ENCODE measurements at places on chromosomes 11 and 22.
A peak's percentile ranks its signal among the peaks of the same experiment; 100 is the strongest.

GRCh38 chr11:59403546-59403945, 22.7 kb downstream of the OR5A2 start:
- no peak for DNase-seq

GRCh38 chr11:23280088-23280487, 419.8 kb upstream of the CCDC179 start:
- DNase-seq, result peak; percentile 89

DNA sequence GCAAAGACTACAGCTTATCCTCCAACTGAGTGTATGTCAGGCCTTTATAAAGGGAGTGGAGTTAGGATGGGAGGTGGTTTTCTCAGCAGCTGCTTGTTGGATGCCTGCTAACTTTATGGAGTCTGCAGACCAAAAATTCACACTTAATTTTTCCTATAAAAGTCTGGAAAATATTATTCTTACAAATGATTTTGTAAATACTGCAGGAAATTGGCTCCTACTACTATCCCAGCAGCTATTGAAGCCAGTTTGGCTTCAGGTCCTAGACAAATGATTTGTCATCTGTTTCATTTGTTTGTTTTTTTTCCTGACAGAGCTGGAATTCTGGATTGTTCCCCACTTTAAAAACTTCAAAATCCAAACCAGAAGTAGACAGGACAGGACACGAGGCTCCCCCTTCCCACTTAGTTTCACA, 292.5 kb downstream of the TMEM135 start:
- DNase-seq, result no peak

GRCh38 chr11:72639502-72640375, 34.5 kb downstream of the PDE2A start:
- DNase-seq, result no peak

DNA sequence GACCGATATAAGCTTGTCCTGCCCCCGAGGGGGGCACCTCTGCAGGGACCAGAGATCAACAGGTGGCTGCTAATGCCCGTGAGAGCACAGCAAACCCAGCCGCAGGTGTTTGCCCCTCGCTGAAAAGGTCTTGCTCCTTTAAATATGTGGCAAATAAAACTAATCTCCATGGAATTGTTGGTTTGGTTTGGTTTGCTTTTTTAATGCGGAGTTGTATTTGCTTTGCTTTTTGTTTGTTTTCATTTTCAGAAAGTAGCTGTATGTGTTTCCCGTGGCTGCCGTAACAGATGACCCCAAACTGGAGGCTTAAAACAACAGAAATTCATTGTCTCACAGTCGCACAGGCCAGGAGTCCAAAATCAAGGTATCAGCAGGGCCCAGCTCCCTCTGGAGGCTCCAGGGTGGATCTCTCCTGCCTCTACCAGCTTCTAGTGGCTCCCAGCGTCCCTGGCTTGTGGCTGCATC, 93.0 kb downstream of the CELSR1 start:
- no peak for DNase-seq

- DNase-seq, result no peak
Measured at GRCh38 chr11:60830478-60831142, 11.3 kb upstream of the CCDC86 start.

GRCh38 chr11:123509737-123510578, 79.9 kb downstream of the GRAMD1B start:
- DNase-seq, result no peak

DNA sequence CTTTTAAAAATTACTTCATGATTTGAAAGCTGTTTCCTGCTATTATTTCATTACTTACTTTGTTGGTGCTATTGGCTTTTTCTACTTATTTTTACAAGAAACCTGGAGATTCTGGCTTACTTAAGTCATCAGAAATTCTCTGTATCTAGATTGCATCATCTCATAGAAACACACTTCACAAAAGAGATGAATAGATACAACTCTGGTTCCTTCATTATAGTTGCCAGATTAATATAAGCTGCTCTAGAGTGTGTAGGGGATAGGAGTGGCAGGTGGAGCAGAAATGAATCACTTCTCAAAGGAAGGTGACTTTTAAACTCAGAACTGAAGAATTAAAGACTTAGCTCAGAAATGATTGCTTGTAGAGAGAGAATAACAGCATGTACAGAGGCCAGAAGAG, 20.0 kb downstream of the CYP2R1 start:
- no peak for DNase-seq

DNA sequence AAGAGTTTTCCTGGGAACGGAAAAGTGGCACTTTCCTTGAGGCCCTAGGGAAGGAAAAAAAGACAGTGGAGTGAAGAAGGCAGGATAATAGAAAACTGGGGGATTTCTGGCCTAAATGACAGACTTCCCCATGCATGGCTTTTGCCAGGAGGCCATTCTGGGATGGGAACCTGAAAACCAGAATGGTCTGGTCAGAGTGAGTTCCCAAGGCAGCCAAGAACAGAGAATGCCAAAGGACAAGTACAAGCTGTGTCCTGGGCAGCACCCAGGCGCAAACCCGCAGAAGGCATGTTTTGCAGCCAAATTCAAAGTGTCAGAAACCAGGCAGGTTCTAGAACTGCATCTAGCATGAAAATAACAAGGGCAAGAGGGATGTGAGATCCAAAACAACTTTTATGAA, 162.4 kb downstream of the SPON1 start:
- DNase-seq, result no peak

DNA sequence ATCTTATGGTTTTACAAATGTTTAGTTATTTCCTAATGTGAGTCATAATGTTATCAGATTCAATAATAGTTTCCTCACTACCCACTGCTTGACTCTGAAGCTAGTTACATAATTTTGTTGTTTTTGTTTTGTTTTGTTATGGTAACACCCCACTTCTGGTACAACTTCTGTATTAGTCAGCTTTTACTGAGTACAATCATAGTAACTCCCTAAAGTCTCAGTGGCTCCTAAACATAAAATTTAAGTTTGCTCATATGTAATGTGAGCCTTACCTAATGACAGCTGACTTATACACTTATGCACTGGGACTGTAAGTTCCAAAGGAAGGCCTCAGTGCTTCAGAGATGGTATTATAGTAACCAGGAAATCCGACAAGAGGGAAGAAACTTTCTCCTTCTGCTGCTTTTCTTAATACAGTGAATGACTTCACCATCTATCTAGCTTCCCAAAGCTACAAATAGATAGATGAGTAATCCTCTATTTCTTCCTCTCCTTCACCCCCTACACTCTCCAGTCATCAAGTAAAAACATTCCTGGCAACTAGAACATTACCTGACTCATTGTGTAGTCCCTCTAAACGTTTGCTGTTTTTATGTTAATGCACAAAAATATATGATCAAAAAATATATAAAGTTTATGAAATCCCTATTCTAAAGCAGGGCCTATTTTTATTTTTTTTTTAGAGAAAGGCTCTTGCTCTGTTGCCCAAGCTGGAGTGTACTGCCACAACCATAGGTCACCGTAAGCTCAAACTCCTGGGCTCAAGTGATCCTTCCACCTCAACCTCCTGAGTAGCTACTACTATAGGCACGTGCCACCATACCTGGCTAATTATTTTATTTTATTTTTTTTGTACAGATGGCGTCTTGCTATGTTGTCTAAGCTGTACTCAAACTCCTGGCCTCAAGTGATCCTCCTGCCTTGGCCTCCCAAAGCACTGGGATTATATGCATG, 563.0 kb downstream of the SOX6 start:
- peak; percentile 90 for DNase-seq

DNA sequence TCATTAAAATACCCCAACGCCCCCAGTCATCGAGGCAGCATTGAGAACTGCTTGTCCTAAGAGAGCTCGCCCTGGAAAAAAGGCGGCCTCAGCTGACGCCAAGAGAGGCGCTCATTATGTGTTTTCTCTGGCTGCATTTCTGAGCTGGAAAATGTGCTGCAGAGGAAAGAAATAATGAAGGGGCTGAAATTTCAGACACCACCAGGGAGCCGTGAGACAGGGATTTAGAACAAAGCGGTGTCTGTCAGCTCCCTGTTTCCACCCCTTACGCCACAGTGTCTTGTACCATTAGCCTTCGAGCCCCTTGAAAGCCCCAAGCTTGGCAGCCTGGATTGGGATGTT, 14.4 kb downstream of the USH1C start:
- DNase-seq, result no peak

- no peak for DNase-seq
Measured at GRCh38 chr22:49354516-49355210, 473.0 kb downstream of the BRD1 start.

DNA sequence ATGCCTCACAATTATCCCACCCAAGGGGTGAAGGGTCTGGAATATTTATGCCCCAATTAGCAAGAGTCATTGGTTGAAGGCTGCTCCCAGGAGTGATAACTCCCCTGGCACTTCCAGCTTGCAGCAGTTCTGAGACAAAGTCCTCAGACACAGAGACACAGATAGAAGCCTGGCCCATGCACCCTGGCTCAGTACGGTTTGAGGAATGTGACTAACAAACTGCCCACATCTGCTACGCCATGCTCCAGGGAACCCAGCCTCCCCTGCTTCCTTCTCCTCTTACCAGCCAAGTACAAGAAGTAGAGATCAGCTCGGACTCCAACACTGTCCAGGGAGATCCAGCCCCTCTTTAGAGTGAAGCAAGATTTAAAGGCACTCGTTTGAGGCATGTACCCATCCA, 48.5 kb upstream of the BMAL1 start:
- no peak for DNase-seq

DNA sequence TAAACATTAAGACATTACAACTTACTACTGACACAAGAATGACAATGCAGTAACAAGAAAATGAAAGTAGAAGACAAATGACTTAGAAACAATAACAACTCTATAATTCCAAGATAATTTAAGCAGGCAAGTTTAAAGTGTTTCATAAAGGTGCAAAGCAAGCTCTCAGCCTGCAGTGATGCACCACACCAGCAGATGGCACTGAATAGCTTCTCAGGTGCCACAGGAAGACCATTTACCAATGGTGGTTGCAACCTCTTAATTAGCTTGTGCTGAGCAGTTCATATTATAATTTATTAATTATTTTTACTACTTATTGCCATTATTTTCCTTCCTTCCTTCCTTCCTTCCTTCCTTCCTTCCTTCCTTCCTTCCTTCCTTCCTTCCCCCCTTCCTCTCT, 60.6 kb downstream of the NXPE2 start:
- DNase-seq, result peak; percentile 8

- DNase-seq, result no peak
Measured at GRCh38 chr11:62477927-62478326, 59.1 kb downstream of the SCGB1A1 start.

GRCh38 chr11:16047073-16047472, 309.3 kb downstream of the SOX6 start:
- no peak for DNase-seq

DNA sequence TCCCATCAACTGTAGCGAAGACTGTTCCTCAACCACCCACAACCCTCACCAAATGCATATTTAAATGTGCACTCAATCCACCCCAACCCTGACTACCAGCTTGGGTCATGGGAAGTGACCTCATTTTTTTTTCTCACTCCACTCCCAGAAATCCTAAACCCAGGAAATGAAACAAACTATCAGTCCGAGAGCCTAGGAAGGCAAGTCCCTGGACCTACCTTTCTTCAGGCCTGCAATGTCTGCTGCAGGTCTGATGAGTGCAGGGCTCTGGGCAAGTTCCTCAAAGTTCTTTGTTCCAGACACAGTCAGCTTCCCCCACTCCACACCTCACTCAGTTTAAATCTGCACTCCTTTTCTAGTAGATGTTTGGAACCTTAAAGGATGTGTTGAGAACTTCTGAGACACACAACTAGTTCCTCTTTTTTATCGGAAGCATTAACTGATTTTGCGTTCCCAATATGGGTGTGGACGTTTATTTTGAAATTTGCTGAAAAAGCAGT, at the start of gene MS4A4E:
TSS of gene MS4A4E (minus strand) at position 398 of the 500 bp plus-strand sequence. CDS start 13,082 bp downstream, outside the sequence.
- no peak for DNase-seq
